CD4-positive, alpha-beta T cell treated with Interleukin-10 for 1 hour (primary cell): ENCODE measurements at places on chromosomes 6 and 20.

- no peak for DNase-seq
Observed at GRCh38 chr6:150169609-150170008, 26.8 kb downstream of the PPP1R14C start.

DNA sequence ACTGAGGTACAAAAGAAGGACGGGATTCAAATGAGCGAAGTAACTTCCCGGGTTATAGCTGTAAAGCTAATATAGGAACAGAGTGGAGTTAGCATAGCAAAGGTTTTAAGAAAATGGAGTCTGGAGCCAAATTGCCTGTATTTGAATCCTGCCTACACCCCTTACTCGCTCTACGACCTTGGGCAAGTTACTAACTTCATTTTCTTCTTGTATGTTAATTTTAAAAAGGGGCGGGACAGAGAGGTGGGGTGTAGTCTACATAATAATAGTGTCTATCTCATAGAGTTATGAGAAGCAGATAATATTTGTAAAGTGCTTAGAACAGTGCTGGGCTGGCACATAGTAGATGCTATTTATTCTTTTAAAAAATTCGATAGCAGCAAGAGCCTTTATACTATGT is 705 bp downstream of the ZSCAN23 start:
- no peak for DNase-seq

DNA sequence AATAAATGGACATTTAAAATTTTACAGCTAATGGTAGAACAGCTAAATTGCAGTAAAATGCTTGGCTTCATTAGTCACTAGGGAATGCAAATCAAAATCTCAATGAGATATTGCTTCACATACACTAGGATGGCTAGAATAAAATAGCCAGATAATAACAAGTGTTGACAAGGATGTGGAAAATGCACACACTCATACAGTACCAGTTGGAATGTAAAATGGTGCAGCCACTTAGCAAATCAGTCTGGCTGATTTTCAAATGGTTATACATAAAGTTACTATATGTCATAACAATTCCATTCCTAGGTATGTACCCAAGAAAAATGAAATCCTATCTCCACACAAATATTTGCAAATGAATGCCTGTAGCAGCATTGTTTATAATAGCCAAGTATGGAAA is 452.1 kb downstream of the HDGFL1 start:
- no peak for DNase-seq

DNA sequence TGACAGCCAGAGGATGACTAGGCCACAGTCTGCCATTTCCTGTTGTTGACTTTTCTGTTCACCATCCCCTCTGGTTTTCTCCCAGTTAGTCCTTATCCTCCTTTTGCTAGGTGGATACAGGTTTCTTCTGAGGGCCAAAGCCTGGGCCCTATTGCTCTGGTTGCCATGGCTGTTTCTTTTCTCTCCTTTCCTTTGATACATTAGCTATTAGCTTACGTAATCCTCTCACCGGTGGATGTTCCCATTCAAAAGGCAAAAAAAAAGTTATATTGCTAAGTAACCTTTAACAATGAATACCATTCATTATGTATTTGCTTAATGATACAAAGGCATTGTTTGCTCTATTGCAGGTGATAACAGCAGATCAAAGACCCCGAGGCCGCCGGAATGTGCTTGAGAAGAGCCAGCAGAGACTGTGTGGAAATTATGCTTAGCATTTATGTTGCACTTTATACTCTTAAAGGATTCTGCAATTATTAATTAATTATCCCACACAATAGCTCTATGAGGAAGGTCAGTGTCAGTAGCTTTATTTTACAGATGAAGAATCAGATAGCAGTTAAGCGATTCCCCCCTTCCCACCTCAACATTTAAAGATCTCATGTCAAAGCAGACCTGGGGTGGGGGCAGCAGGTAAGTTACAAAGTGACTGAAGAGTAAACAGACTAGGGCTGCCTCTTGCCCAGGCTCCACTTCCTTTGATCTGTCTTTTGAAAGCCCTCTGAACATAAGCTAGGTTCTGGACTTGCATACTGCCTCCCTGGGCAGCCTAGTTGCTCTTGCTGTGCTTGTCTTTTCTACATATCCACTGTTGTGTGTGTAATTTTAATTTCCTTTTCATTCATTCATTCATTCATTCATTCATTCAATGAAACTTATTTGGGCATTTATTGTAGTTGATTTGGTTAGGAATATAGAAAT is 14.5 kb upstream of the TFB1M start:
- DNase-seq, result no peak

- DNase-seq, result peak; percentile 89
Observed at GRCh38 chr20:59159493-59160376, 3.9 kb upstream of the ZNF831 start.

- no peak for DNase-seq
Observed at GRCh38 chr6:4084444-4085331, 5.8 kb upstream of the FAM217A start.

DNA sequence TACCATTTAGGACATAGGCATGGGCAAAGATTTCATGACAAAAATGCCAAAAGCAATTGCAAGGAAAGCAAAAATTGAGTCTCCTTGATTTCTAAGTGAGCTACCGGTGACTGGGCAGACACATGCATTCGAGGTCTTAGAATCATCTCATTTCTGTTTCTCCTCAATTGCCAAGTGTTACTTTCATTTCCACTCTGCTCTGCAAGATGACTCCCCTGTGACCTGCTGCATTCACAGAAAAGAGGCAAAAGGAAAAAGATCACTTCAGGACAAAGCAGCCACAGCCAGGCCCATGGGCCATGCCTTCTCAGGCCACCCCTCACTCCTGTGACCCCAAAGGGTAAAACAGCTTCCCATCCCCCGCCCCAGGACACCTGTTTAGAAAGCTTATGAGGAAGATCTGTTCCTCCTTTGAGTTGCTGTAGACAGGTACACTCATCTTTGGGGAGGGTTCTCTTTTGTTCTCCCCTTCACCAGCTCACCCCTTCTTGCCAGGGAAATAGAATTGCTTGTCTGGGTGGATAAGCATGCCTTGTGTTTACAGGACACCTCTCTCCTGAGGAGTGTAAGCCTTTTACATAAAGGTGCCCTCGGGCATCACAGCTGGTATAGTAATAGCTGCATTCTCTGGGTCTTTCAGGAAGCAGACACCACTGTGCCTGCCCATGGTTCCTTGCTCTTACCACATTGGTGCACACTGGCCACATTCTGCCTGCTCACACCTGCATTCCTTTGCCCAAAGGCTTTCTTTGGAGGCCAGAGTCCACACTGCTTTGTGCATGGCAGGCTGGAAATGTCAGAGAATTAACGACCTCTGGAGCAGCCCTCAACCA is 105.0 kb downstream of the SLC24A3 start:
- DNase-seq, result no peak

- DNase-seq, result no peak
Observed at GRCh38 chr20:57135875-57136274, 130.6 kb downstream of the BMP7 start.

- DNase-seq, result no peak
Observed at GRCh38 chr6:166739117-166739975, 112.3 kb upstream of the RPS6KA2 start.

- DNase-seq, result no peak
Observed at GRCh38 chr20:10731190-10731965, 57.6 kb upstream of the JAG1 start.

- DNase-seq, result no peak
Observed at GRCh38 chr6:137845460-137845859, 21.6 kb upstream of the TNFAIP3 start.

- no peak for DNase-seq
Observed at GRCh38 chr6:14880677-14881076, 365.2 kb upstream of the JARID2 start.

DNA sequence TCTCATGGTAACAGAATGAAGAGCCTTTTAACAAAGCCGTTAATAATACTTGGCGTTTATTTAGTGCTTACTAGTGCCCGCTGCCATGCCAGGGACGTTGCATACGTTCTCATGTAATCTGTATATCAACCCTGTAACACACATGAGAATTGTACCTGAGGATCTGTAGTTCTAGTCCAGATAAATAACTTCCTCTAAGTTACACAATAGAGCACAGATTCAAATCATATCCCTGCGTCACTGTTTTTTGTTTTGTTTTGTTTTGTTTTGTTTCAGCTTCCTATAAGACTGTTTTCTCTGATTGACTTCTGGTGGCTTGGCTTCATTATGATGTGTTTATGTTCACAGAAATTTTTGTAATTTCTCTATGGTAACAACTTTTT is 553 bp downstream of the ZSCAN16 start:
- DNase-seq, result peak; percentile 47

- DNase-seq, result no peak
Observed at GRCh38 chr6:131024565-131024964, 38.5 kb downstream of the EPB41L2 start.

DNA sequence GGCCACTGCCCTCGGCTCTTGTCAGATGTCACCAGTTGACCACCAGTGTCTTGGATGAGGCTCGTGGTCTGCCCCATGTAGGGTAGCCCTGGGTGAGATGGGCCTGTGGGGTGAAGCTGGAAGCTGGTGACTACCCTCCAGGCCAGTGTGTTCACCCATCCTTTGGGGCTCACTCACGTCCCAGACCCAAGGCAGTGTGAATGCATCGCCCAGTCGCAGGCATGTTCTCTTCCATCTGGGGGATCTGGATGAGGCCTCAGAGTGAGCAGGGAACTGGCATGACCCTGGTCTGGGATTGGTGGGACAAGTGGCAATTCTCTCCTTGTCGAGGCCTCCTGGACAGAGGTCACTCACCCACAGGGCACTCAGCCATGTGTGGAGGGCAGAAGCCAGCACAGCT is 120.1 kb upstream of the PHACTR3 start:
- no peak for DNase-seq

DNA sequence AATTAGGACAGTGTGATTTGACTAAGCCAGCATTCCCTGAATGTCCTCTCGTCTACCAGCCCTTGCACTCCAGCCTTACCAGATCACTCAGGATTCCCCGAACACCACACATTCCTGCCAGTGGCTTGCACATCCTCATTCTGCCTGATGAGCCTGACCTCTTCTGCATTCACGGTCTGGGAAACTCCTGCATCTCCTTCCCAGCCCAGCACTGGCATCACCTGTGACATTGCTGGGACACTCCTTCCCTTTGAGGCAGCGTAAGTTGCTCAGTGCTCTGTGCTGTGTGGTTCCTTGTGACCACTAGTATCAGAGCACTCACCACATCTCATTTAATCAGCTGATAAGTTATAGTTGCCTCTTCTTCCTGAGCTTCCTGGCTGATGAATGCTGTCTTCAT is 17.3 kb downstream of the NCOA7 start:
- no peak for DNase-seq

DNA sequence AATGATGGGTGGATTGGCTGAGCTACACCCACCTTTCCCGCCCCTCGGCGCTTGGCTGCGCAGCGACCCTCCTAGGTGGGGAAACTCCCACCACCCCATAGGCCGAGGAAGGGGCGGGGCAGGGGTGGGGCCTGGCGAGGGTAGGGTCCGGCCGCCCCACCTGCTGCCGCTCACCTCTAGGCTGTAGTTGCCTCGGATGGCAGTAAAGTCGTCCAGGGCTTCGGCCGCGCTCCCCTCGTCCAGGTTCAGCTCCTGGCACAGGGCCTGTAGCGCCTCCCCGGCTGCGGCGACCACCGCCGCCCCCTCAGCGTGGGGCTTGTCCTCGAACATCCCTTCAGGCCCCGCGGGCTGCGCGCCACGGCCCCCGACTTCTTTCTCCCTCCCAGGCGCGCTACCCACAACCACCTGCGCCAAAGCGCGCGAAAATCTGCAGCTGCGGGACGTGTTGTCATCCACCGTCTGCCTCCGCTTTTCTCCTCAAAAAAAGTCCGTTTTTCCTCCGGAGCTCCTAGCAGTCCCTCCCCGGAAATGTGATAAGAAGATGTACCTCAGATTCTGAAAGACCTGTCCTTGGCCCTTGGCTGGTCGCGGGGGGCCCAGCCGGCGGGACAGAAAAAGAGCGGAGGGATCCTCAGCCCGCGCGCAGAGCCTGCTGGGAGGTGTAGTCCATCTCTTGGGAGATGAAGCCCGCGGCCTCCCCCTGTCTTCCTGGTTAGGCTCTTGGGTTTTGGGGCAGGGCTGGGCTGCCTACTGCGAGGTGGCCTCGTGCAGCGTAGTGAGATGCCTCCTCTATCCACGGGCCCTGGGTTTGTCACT is at the start of gene RBL1:
TSS of gene RBL1 (minus strand) at position 399 of the 816 bp plus-strand sequence. CDS start at position 330, 69 bp downstream.
- DNase-seq, result peak; percentile 89

DNA sequence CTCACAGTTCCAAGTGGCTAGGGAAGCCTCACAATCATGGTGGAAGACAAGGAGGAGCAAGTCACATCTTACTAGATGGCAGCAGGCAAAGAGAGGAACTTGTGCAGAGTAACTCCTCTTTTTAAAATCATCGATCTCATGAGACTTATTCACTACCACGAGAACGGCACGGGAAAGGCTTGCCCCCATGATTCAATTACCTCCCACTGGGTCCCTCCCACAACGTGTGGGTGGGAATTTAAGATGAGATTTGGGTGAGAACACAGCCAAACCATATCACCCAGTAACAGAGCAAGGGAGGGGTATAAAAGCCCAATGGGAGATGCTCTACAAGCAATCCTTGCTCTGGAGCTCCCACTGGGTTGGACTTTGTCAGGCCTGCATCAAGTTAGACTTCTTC is 80.4 kb downstream of the JPH2 start:
- no peak for DNase-seq

- peak; percentile 36 for DNase-seq
Observed at GRCh38 chr6:15247500-15248450, 1.9 kb downstream of the JARID2 start.

GRCh38 chr6:31572041-31572911 is at the start of gene LTA:
LTA (plus strand) TSS chr6:31572289; CDS start chr6:31572743, 454 bp downstream.
- DNase-seq, result peak; percentile 82

- DNase-seq, result no peak
Observed at GRCh38 chr6:39664173-39664572, 61.0 kb downstream of the KIF6 start.

DNA sequence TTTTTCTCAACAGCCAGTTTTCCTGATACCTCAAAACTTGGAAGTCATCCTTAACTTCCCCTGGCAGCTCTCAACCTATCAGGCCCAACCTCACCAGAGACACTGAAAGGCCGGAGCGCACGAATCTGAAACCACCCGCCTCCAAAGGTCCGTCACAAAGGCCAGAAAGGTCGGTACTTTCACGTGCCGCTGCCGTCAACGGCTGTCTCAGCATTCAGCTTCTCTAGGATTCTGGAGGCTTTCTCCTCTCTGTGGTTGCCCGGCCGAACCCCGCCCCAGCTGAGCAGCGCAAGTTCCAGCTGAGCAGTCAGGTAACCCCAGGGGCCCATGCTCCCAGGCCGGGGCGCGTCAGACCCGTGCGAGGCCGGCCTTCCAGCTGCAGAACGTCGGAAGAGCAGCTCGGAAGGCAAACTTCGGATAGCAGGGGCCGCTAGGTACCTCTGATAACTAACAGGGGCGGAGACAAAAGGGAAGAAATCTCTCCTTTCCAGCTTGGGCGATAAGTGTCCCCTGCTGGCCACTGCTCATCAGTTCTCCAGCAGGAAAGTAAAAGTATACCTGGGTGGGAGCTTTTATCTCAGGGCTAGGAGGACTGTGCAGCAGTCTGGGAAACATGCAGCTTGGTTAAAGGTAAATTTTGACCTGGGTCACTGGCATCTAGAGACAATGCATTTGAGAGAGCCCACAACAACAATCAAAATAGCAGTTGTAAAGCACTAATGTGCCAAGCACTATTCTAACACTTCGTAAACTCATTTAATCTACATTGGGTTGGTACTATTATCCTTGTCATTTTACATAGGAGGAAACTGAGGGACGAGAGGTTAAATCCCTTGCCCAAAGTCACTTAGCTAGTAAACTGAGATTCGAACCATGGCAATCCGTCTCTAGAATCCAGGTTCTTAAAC is 16.1 kb downstream of the ZSCAN12 start:
- DNase-seq, result peak; percentile 38

- peak; percentile 2 for DNase-seq
Observed at GRCh38 chr6:154356690-154357089, at the start of gene IPCEF1. IPCEF1 (minus strand) TSS chr6:154356803; CDS start chr6:154265947, 90,856 bp downstream.

GRCh38 chr6:169940481-169941271 is 189.3 kb downstream of the ERMARD start:
- no peak for DNase-seq

- no peak for DNase-seq
Observed at GRCh38 chr6:45803071-45803470, 212.6 kb downstream of the CLIC5 start.
